ENCODE measurements at places on chromosomes 4 and X.

GRCh38 chr4:7591409-7592053, 156.8 kb upstream of the PSAPL1 start:
- DNase-seq, result no peak

DNA sequence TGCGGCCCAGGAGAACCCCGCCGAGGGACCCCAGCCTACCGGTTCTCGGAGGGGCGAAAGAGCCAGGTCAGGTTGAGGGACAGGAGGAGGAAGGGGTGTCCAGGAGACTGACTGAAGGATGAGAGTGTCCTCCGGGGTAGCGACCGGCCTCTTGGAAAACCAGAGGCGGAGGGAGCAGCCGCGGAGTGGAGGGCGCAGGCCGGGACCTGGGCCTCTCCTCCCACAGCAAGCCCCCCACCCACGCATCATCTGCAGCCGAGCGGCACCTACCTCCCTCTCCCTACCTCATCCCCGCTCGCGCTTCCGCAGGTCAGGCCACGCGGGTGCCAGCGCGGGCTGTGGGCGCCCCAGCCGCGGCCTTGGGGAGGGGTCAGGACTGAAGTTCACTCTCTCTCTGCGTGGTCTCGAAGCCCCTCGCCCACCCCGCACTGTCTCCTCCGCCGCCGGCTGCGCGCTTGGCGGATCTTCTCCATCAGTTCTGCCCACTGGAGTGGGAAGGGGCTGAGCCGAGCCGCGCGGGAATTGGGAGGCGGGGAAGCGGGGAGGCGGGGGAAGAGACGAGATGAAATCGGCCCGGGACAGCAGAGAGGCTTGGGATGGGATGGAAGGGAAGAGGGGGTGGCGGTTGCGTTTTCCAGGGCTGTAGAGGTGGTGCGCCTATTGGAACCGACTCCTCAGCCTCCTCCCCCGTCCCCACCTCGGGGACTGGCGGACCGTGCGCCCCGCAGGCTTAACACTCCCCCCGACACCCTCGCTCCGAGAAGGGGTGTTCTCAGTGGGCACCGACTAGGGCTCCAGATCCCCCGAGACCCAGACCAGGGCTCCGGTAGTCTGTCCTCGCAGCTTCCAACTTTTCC, 1.8 kb downstream of the NLGN4X start:
- no peak for DNase-seq

DNA sequence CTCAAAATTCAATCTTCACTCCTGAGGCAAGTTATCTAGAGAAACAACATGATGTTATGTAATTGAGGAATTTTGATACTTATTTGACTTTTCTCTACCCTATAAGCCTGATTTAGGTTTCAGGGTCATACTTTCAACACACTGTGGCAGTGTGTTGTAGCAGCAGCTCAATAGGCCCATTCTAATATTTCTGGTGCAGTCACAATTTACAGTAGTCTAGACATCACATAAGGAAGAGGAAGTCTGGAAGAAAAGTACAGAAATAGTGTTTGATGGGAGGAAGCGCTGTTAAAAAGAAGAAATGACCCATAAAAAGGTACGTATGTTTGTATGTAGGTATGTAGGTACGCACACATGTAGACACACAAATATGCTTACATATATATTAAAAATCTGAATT, 194.3 kb downstream of the ARHGAP24 start:
- no peak for DNase-seq

- no peak for DNase-seq
These were observed 34.2 kb downstream of the COX7B2 start for GRCh38 chr4:46874811-46875210.

- peak; percentile 2 for DNase-seq
These were observed 56.2 kb upstream of the CHRDL1 start for GRCh38 chrX:110851780-110852179.

GRCh38 chrX:120768254-120768653, 107.4 kb downstream of the CT47B1 start:
- no peak for DNase-seq

GRCh38 chrX:120452131-120452530, 17.0 kb downstream of the LAMP2 start:
- DNase-seq, result no peak

Measured in stromal cell of bone marrow (primary cell).